ENCODE measurements at places on chromosomes 6 and 20. TPM values are rescaled to one million over a fixed set of nuclear protein-coding genes. Genes with fewer than 3 reads are reported as not detected.

The BHLHE23 gene
- not detected for total RNA-seq

DNA sequence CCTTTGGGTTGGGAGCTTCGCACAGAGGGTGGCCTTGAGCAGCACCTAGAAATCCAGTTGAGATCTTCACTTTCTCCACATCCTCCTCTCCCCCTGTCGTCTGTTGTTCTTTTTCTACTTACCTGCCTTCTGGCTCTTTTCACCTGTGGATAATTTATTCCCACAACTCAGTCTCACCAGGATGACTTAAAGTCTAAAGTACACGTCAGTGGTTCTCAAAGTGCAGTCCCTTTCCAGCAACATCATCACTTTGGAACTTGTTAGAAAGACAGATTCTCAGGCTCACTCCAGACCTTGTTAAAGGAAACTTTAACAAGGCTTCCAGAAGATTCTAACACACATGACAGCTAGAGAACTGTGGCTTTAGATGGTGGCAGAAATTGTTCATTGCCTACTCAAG lies 27.7 kb upstream of the BCAS1 start:
- no peak overlapping the region for H3K4me3 ChIP-seq
- H3K27ac ChIP-seq, result no peak overlapping the region
- no peaks in the 10 kb centered on the region for H3K36me3 ChIP-seq
- H3K4me1 ChIP-seq, result no peaks in the 10 kb centered on the region

GRCh38 chr20:20637998-20638725 lies 74.3 kb downstream of the RALGAPA2 start:
- H3K4me3 ChIP-seq, result no peak overlapping the region
- no peak overlapping the region for H3K27ac ChIP-seq
- H3K36me3 ChIP-seq, result no peaks in the 10 kb centered on the region
- H3K4me1 ChIP-seq, result no peaks in the 10 kb centered on the region
- DNase-seq, result no peak

The SLC22A23 gene
- 145 TPM for total RNA-seq

DNA sequence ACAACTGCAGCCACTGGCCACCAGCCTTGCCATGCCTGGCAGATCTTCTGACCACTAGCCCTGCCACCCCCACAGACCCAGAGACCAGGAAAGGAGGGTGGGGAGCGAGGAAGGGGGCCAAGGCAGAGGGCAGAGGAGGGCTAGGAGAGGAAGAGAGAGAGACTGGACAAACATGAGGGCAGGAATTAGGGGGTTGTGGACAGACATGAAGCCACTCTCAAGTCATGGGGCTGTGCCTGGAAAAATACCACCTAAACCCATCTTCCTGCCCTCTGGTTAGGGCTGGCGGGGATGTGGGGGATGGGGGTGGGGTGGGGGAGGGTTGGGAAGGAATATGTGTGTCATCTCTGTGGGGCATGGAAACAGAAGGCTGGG lies 1.4 kb upstream of the SLC29A1 start:
- no peaks in the 10 kb centered on the region for H3K27me3 ChIP-seq
- peaks cover 13% of the 10 kb centered on the region for H3K4me1 ChIP-seq
- DNase-seq, result no peak
- H3K36me3 ChIP-seq, result no peaks in the 10 kb centered on the region
- H3K4me3 ChIP-seq, result no peak overlapping the region

The USP49 gene
- 8.6 TPM for total RNA-seq

DNA sequence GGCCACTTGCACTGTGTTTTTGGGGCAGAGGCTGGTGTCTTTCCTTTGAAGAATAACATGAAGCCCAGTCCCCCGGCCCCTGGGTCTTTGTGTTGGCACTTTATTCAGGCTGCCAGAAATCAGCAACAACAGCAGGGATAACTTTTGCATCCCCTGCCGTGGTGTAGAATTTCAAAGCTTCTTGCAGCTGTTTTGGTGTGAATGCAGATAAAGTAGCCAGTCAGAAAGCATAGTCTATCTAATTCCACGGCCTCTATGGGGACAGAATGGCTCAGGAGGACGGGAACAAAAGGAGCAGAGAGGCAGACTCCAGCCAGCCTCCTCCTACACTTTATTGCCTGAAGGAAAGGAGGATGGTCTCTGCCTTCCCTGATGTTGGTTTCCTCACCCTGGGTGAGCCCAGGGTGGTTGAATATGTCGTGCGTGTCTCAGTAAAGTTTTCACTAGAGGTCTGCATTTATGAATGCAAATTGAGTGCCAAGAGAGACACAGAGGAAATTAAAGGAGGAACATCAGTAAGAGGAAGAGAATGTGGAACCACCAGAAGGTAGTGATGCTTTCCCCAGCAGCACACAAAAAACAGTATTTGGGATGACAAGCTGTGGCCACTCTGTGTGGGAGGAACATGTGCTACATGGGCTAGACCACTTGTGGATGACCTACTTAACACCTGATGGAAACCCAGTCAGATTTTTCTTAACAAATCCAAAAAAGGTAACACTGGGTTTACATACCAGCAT lies 125.9 kb upstream of the TRAF3IP2 start:
- DNase-seq, result no peak
- H3K4me3 ChIP-seq, result no peak overlapping the region
- H3K4me1 ChIP-seq, result no peaks in the 10 kb centered on the region
- no peaks in the 10 kb centered on the region for H3K36me3 ChIP-seq
- no peaks in the 10 kb centered on the region for H3K27me3 ChIP-seq

- H3K4me3 ChIP-seq, result no peak overlapping the region
- DNase-seq, result no peak
- H3K36me3 ChIP-seq, result no peaks in the 10 kb centered on the region
- no peak overlapping the region for H3K27ac ChIP-seq
Observed at GRCh38 chr6:9316831-9317230, 881.5 kb upstream of the SLC35B3 start.

GRCh38 chr6:105964979-105965760 lies 121.0 kb upstream of the PRDM1 start:
- DNase-seq, result no peak
- no peak overlapping the region for H3K4me3 ChIP-seq
- H3K36me3 ChIP-seq, result no peaks in the 10 kb centered on the region
- H3K27me3 ChIP-seq, result no peaks in the 10 kb centered on the region
- H3K4me1 ChIP-seq, result no peaks in the 10 kb centered on the region

The DST gene
- 293 TPM for total RNA-seq
